CD4-positive, alpha-beta T cell treated with Interleukin-1 beta for 1 hour (primary cell): ENCODE measurements at places on chromosomes 1 and 21.

DNA sequence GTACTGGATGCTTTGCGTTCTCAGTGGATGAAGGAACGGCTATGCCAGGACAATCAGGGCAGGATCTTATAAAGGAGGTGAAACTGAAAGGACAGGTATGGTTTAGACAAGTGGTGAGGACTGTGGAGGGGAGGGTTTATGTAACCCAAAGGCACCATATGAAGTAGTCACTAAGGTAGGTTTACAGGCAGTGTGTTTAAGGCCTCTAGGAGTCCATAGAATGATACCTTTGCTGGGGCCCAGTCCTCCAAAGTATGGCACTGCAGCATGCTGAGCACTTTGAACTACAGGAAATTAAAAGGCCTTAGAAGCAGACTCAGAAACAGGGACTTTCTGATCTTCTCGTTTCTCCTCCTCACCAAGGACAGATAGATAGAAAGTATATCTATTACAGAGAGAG, 304.7 kb upstream of the USP25 start:
- DNase-seq: no peak

DNA sequence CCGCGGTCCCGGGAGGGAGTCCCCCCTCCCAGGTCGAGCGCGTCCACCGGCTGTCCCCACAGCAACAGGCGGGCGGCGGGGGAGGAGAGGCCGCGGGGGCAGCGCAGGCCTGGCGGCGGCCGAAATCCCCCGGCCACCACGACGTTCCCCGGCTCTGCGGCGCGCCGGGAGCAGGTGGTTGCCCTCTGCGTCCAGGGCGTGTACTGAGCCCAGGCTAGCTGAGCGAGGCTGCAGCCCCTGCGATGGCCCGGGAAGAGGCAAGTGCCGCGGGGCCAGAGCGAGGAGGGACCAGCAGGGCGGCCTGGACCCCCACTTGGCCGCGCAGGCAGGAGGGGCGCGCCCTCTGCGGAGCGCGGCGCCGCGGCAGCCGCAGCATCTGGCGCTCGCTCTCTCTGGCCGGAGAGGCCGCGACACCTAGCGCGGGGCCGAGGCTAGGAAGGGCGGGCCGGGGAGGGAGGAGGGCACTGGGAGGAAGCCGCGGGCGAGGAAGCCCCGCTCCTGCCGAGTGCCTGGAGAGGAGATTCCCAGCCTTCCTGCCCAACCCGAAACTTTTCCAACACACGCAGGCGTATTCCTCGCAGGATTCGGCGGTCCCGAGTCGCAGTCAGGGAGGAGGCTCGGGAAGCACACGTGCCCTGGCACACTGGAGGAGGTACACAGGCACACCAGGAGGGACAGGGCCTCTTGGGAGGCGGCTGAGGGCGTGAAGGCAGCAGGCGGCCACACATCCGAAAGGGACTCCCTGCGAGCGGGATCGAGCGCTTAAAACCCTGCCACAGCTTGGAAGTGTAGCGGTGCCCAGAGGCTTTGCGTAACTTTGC, 4.9 kb upstream of the PROX1 start:
- no peak for DNase-seq

DNA sequence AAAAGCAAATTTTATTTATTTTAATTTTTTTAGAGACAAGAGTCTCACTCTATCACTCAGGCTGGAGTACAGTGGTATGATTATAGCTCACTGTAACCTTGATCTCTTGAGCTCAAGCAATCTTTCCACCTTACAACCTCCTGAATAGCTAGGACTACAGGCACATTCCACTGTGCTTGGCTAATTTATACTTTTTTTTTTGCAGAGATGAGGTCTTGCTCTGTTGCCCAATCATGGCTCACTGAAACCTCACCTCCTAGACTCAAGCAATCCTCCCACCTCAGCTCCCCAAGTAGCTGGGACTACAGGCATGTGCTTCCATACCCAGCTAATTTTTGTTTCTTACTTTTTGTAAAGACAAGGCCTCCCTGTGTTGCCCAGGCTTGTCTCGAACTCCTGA, 49.5 kb downstream of the DR1 start:
- DNase-seq: no peak

GRCh38 chr1:198246337-198246736, 89.5 kb downstream of the NEK7 start:
- no peak for DNase-seq

DNA sequence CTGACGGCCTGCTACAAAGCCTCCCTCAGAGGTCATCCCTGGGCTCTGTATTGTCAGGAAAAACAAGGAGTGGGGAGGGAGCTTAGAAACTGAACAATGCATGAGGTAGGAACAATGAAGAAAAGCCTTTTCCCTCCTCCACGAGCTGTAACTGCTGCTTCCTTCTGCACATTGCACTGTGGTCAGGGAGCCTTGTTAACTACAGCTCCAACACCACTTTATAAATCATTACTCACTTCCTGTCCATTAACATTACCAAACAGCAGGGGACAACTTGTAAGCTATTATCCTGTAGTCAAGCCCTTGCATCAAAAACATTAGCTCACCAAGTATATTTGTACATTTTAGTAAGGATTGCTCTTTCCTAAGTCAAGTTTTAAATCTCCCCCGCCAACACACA, 336.0 kb upstream of the NR5A2 start:
- no peak for DNase-seq

DNA sequence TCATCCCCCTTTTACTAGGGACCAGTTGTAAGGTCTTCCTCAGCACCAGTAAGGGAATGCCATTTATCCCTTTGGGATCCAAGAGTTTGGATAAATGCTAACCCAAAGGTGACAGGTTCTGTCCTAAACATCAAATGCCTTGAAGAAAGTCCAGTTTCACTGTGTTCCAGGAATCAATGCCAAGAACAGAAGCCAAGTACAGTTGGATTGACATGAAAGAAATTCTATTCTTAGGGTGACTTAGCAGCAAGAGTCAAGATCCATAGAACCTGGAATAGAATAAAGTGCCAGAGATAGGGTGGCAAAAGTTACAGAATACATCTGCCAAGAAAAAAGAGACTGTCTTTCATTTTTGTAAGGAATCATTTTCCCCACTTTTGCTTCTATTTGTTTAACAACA, 94.9 kb upstream of the ADAMTS5 start:
- DNase-seq: no peak

DNA sequence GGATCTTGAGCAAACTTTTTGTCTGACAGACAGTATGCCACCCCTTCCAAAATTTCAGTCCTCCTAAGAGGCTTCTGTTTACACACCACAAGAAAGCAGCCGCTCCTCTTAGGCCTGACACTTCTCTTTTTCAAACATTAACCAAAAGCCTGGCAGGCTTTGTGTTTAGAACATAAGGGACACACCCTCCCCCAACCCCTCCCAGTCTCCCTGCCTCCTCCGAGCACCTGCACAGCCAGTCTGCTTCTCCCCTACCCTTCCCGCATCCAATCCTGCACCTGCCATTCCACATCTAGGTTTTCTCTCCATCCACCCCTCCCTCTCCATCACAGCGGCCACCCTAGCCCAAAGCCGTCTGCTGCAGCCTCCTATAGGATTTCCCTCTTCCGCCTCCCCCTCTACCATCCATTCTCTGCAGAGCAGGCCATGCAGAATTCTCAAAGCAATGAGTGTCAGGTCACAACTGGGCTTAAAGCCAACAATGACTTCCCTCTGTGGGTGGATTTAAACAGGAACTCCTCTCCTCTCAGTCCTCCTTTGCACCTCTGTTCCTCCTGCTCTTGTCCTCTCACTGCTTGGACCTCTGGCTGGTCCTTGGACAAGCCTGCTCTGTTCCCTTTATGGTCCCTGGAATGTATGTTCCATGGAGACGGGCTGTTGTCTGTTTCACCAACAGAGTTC, 478.2 kb downstream of the NPHP4 start:
- no peak for DNase-seq

- no peak for DNase-seq
These were observed 62.8 kb downstream of the CNST start for GRCh38 chr1:246629030-246629429.

DNA sequence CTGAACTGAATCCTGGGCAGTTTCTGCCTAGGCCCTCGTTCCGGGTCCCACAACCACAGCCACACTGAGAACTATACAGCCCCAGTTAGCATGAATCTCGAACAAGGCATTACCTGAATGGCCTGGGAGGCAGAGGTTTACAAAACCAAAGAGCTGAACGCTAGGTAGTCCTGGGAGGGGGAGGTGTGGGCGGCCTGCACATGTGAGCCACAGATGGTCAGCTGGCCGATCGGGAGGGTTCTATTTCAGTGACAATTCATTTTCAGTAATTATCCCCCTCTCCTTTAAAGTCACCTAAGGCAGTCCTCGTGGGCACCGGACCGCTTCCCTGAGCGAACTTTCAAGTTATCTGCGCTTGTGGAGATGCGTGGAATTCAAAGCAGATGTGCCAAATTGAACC, 111.9 kb downstream of the GLIS1 start:
- no peak for DNase-seq

DNA sequence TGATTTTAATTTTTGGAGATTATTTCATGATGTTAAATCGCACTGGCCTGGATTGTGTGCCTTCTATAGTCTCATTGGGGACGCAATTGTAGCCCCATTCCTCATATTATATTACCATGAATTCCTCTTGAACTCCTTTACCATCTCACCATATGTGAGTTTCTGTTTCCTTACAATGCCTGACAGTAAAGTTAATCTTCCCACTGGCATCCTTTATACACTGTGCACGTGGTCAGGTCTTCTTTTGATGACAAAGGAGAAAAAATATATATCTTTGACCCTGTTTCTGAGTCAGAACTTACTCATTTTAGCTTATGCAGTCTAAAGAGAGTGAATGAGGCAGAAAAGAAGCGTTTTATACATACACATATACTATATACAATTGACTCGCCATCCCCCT, 774 bp upstream of the ABL2 start:
- DNase-seq: no peak

DNA sequence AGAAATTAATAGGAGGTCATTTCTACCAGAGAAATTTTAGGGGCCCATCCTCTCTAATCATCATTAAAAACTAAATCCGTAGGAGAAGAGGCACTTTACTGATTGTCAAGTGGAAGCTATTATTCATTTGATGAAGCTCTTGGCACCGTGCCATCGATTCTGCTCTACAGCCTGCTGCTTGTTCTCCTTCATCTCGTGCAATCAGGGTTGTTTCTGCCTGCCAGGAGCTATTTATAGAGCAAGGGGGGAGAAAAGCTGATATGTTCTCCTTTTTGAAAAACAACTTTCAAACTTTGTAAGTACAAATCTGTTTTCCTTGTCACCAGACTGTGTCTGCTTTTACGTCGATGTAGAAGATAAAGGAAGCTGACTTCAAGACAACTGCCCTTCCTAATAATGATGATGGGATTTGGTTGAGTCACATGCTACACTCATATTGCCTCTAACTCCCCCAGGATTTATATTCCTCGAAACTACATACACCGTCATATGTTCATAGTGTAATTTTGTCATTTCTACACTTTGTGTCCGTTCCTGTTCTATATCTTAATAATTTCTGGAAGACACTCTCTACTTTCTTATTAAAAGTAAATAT, 169.6 kb upstream of the LHX8 start:
- no peak for DNase-seq

DNA sequence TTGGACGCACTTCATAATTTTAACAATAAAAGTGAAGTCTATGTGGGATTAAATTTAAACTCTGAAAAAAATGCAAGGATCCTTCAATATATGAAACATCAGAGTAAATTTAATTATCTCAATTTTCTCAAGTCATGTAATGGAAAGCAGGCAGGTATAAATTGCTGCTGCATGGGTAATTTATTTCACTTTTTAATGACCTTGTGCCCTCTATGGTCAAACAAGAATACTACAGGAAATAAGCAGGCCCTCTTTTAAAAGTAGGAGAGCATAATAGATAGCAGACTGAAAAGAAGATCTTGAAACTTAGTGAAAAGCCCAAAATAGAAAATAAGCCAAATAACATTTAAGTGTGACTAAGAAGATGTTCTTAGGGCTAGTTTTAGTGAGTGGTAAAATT, 22.9 kb downstream of the BCAS2 start:
- DNase-seq: no peak

DNA sequence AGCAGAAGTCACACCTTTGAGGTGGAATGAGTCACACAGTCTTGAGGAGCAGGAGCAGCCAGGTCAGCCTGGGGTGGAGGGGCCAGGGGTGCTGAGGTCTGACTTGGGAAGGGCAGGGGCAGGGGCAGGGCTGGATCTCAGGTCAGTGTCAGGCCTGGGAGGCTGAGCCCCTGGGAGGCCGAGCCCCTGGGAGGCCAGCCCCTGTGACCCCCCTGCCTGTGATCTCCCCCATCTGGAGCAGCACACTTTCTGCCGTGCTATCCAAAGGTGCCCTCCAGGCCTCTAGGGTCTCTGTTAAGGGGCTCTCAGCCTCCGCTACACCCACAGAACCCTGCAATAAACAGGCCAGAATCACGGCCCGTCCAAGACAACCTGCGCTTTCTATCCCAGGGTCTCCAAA, 36.9 kb upstream of the AJAP1 start:
- DNase-seq: no peak

DNA sequence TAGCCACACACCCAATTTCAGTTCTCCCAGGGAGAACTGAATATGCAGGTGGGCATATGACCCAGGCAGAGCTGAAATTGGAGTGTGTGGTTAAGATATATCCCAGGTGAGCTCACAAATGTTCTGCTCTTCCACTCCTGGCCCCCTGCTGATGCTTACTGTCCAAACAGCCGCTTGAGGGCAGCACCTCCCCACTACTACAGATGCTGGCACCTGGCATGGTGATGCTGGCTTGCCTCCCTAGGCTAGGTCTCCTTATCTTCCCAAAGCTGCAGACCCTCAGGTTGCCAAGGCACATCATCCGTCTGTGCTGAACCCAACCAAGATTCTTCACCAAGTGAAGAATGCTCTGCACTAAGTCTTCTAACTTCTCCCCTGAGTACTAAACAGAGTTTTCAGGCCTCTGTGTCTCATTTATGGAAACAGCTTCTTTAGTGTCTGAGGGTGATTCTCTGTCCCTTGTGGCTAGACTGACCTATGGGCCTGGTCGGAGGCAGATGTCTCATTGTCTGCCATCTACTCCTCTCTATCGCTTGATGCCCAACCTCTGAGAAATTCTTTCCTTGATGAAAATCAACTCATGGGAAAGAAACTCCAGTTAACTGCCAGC, 27.2 kb downstream of the XCL1 start:
- DNase-seq: peak; percentile 71

DNA sequence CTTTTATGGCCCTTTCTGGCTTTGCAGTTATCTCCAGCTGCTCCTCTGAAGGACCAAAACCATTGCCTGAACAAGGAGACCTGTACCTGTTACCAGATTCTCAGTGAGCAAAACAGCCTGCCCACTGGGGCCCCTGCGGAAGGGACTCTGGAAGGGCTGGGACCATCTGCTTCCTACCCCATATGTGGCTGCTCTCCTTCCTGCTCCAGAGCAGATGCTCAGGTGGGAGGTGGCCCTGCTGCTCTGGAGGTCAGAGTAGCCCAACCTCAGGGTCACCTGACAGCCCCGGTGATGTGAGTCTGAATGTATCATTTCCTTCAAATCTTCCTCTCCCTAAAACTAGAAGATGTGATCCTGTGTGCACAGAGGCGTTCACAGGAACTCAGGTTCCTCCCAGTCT, 33.6 kb downstream of the PRDM16 start:
- no peak for DNase-seq

- DNase-seq: no peak
These were observed 19.7 kb upstream of the ATP1B1 start for GRCh38 chr1:169086603-169087455.

- DNase-seq: peak; percentile 69
These were observed 45.6 kb downstream of the SRRM1 start for GRCh38 chr1:24688621-24689195.

- DNase-seq: no peak
These were observed 55.7 kb upstream of the SYNC start for GRCh38 chr1:32758177-32758794.
